Spleen (tissue), 13 donors: ENCODE measurements at places on chromosomes 7 and 10. TPM values are rescaled to one million over a fixed set of nuclear protein-coding genes. Genes with fewer than 3 reads are reported as not detected.

The GOLGA7B gene
- polyA plus RNA-seq = 0.48 TPM

The NPC1L1 gene
- 0.03 TPM for polyA plus RNA-seq

The PTF1A gene
- not detected for polyA plus RNA-seq

The ITPRID1 gene
- polyA plus RNA-seq = not detected

The PRPS1L1 gene
- polyA plus RNA-seq = not detected
